ENCODE measurements at places on chromosomes 2 and 18. TPM values are rescaled to one million over a fixed set of nuclear protein-coding genes. Genes with fewer than 3 reads are reported as not detected.

Gene MAB21L4
- polyA plus RNA-seq, result 7.2 TPM

GRCh38 chr2:219252900-219253752 is at the start of gene TUBA4B:
TSS of gene TUBA4B (plus strand) at chr2:219253243. CDS start at chr2:219253408, 165 bp downstream.
- no peak for DNase-seq

GRCh38 chr2:121480826-121481225 is 49.9 kb upstream of the RNU4ATAC start:
- DNase-seq, result no peak

GRCh38 chr2:233245406-233245805 is 6.1 kb upstream of the ATG16L1 start:
- no peak for DNase-seq

DNA sequence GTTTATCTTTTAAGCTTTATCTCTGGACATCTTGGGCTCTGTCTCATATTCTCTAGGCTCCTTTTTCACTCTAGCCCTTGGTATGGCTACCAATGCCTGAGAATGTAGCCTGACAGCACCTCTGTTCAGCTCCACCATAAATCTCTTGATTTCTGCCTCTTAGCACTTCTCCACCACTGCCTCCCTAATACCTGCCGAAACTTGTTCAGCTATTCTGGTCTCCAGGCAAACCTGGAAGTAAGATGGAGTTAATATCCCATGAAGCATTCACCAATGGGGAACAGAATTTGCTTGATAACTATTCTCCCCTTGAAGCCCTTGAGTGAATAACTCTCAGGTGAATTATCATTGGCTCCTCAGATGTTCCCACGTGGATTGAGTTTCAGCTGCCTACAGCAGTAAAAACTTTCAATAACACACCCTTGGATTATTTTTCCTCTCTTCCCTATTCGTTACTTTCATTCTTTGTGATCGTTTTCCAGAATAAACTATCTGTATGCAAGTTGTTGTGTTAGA is 145.6 kb downstream of the EVA1A start:
- no peak for DNase-seq

DNA sequence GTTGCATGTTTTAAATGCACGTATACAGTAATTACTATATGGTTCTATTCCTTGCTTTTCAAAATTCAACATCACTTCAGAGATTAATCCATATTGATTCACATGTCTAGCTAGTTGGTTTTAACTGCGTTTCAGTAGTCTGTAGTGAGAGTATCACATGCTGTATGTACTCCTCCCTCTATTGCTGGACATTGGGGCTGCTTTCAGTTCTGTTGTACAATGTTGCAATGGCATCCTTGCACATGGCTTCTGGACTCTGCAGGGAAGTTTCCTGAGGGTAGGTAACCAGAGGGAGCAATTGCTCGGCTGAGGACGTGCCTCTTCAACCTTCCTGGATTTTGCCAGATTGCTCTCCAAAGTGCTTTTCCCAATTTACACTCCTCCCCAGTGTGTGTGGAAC is 10.7 kb upstream of the HPCAL1 start:
- DNase-seq, result no peak

DNA sequence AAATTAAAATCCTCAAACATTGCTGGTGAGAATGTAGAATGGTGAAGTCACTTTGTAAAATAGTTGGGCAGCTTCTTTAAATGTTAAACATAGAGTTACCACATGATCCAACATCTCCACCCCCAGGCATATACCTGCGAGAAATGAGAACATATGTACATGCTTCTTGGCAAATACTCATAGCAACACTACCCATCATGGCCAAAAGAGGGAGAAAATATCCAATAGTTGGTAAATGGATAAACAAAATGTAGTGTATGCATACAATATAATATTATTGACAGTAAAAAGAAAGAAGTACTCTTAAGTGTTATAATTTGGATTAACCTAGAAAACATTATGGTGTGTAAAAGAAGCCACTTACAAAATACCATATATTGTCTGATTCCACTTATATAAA is 185.9 kb downstream of the CDH7 start:
- DNase-seq, result no peak

Gene CCDC178
- polyA plus RNA-seq, result 1.8 TPM

GRCh38 chr2:233165895-233166661 is 85.4 kb upstream of the ATG16L1 start:
- no peak for DNase-seq

Gene RESP18
- not detected for polyA plus RNA-seq

DNA sequence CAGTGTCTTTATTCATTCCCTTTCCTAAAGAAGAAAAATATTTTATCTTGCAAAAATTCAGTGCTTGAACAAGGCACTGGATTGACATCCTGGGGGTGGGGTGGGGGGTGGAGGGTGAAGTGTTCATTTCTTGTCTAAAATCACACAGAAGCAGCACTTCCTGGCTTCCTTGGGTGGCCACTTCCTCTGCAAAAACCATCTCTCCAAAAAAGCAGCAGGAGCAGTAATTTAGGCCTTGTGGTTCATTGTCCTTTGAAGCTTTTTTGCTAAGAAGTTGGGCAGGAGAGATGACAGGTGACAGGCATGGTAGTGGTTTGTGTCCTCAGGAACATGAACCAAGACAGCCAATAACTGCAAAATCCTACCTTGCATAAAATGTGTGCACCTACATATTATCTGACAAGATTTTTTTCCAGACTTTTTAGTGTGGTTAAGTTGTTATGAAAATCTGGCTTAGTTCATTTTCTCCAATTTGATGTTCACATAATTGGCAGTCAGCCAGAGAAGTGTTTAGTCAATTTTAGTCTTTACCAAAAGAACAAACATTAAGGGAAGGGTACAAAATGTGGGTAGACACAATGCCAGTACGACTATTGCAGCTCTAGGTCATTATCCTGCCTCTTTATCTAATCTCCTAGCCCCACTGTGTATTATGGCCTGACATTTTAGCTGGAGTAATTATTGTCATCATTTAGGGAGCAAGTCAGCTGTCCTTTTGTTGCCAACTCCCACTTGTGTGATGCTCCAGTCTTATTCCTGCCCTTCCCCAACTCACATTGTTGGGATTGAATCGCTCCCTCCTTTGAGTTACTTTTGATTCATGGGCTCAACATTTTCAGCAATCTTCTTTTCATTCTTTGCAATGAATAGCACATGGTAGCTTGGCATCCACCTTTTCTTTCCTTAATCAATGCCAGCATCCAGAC is 177.2 kb downstream of the MYO3B start:
- DNase-seq, result no peak

Gene GPC1
- polyA plus RNA-seq, result 45.1 TPM

GRCh38 chr2:207599636-207600035 is 25.6 kb downstream of the METTL21A start:
- DNase-seq, result no peak

DNA sequence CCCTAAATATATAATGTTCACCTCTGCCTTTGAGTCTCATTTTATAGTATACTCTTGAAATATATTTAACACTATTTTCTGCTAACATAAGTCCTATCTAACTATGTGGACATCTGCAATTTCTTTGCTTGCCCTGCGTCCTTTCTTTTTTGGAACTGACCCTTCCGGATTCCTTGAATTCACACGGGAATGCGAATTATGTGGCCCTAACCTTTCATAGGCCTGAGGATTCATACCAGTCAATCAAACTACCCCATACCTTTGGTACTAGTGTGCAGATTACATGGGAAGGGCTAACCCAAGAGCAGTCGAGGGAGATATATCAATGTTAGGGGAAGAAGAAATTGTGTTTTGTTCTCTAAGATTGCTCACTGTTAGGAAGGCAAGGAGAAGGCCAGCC is 56.4 kb downstream of the NRXN1 start:
- no peak for DNase-seq

Gene IL1A
- 0.06 TPM for polyA plus RNA-seq

DNA sequence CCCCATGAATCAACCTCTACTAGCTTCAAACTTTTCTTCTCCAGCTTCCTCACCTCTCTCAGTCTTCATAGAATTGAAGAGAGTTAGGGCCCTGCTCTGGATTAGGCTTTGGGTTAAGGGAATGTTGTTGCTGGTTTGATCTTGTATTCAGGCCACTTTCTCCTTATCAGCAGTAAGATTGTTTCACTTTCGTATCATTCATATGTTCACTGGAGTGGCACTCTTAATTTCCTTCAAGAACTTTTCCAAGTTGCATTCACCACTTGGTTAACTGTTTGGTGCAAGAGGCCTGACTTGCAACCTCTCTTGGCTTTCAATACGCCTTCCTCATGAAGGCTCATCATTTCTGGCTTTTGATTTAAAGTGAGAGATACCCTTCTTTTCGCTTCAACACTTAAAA is 22.8 kb downstream of the OXER1 start:
- no peak for DNase-seq

DNA sequence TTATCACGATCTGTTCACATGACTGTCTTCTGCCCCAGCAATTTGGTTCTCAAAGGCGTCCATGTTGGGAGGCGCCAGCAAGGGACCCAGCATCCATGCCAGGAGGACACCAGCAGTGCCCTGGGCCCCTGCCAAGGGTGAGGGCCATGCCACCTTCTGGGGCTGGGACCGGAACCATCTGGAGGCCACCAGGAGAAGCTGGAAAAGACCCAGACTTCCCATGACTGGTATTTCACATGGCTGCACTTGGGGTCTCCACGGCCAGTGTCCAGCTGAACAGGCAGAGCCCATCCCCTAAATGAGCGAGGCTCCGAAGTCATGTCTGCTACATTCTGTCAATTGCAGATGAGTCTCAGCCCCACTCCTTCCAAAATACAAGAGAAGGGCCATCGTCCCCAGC is 306.8 kb upstream of the HS6ST1 start:
- DNase-seq, result no peak

- no peak for DNase-seq
Observed at GRCh38 chr2:73907840-73908452, 15.1 kb downstream of the ACTG2 start.

DNA sequence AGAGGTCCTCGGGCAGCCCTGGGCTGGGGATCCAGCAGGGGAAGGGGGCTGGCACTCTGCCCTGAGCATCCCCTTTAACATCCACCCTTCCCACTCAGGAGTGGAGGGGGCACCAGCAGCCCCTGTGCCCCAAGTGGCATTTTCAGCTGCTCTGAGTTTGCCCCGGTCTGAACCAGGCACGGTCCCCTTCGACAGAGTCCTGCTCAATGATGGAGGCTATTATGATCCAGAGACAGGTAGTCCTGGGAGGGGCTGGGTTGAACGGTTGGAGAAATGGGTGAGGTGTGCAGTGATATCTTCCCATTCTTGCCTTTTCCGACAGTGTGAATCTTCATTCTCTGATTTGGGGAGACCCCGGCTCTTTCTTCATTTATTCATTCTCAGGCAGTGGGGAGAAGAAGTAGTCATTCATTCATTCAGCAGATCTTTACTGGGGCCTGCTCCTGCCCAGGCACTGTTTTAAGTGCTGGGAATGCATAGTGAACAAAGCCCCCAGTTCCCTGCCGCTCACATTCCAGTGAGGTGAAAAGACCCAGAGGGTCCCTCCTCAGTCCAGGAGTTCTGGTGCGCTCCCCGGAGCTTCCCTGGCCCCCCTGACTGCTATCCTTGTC is 1.4 kb upstream of the KHK start:
- no peak for DNase-seq

DNA sequence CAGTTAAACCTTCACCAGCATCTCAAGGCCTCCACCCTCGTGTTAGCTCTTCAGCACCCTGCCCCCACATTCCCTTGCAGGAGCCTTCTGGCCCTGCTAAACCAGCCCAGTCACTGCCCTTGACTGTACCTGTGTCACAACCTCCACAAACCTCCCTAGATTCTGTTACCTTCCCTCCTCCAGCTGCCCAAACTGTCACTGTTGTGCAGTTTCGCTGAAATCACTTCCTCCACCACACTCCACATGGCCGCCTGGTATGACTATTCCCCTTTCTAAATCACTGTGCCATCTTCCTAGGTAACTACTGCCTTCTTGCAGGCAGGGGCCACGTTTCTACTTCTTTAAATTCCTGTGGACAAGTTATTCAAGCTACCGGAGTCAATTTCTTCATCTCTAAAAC is 160.2 kb downstream of the GALNT14 start:
- DNase-seq, result no peak

DNA sequence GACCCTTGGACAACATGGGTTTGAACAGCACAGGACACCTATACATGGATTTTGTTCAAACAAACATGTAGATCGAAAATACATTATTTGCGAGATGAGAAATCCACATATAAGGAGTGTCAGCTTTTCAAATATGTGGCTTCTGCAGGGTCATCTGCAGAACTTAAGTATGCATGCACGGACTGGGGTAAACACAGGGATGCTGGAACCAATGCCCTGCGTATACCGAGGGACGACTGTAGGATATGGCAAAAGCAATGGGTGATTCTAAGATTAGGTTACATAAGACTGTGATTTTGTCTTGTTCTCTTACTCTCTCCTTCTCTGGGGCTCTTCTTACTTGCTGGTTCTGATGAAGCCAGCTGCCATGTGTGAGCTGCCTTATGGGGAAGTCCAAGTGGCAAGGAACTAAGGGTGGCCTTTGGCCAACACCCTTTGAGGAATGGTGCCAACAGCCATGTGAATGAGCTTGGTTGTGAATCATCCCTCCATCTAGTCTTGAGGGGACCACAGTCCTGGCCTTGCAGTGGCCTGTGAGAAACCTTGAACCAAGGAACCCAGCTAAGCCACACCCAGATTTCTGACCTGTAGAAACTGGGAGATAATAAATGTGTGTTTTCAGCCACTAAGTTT is 66.5 kb downstream of the EVA1A start:
- no peak for DNase-seq

Gene MC5R
- polyA plus RNA-seq, result 0.51 TPM

DNA sequence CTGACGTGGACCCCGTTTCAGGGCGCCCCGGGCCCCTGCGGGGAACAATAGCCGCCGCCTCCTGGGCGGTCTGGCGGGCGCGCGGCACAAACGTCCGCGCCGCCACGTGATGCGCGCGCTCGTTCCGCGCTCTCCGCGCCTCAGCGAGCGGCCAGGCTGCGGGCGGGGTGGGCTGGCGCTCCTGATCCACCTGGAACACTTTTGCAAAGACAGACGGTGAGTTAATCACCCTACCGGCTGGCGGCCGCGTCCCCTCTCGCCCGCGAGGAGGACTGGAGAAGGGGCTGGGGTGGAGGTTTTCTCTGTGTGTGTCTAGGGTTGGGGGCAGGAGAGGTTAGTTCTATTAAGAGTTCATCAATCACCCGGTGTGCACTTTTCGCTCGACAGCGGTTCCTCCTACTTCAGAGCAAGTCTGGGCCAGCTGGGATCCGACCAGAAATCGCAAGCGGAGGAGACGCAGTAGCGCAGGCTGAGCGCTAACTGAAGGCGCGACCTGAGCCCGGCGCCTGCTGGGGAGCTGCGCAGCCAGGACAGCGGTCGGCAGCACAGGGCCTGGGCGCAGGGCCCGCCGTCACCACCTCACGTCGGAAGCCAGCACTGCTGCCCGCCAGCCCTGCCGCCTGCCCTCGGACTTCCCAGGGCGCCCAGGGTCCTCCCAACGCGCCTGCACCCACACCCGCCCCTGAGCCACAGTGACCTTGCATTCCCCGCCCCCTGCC is 10.3 kb upstream of the HOXD1 start:
- DNase-seq, result peak; percentile 45

DNA sequence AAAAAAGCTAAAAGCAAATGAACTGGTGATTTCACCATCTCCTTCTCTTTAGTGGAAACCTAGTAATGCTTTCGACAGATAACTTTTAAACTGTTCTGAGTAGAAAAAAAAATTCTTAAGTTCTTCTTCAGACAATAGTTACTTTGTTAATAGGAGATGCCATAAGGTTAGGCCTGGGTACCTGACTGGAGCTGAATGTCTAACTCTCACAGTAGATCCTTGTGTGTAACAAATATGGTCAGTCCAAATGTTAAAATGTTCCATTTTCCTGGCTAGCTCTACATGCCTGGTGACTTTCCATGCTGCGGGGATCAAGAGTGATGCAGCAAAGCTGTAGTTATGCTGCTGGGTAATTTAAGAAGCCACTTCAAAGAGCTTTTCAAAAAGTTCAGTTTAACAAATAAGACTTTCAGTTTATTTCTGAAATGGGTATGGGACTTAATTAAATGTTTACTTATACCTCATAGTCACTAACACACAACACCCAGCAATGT is 264.0 kb upstream of the SESTD1 start:
- DNase-seq, result no peak
